Progenitor cell of endocrine pancreas (in vitro differentiated cells): ENCODE measurements at places on chromosomes 16 and 17.

GRCh38 chr17:60817192-60817591 is 139.5 kb downstream of the BCAS3 start:
- no peak for DNase-seq

DNA sequence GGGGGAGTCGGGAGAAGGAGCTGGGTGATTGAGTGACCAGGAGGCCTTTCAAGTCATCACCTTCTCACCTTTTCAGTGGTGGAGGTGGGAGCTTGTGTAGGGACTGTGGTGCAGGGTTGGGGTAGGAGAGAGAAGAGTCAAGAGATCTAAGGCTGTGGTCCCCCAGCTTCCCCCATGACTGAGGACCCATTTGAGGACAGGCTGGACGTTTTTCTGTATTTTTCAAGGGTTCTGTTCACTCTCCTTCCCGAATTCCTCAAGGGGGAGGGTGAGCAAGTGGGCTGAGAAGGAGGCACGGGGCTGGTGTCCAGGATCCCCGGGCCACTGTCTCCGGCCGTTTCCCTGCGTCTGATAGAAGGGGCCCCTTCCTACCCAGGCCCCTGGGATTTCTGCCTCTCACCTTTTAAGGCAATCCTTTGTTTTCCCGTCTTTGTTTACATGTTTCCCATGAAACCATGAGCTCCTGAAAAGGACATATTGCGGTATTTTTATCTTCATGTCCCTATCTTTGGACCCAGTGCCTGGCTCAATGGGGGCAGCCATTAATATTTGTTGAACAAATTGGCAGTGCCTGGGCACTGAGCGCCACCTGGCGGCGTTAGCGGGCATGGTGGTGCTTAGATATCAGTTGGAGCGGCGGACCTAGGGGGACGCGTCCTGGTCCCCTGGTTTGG is 9.2 kb upstream of the CD300A start:
- DNase-seq: peak; percentile 73

- DNase-seq: no peak
Observed at GRCh38 chr17:13209081-13209480, 191.3 kb upstream of the ELAC2 start.

- DNase-seq: no peak
Observed at GRCh38 chr17:3885970-3886369, 6.9 kb downstream of the CAMKK1 start.

DNA sequence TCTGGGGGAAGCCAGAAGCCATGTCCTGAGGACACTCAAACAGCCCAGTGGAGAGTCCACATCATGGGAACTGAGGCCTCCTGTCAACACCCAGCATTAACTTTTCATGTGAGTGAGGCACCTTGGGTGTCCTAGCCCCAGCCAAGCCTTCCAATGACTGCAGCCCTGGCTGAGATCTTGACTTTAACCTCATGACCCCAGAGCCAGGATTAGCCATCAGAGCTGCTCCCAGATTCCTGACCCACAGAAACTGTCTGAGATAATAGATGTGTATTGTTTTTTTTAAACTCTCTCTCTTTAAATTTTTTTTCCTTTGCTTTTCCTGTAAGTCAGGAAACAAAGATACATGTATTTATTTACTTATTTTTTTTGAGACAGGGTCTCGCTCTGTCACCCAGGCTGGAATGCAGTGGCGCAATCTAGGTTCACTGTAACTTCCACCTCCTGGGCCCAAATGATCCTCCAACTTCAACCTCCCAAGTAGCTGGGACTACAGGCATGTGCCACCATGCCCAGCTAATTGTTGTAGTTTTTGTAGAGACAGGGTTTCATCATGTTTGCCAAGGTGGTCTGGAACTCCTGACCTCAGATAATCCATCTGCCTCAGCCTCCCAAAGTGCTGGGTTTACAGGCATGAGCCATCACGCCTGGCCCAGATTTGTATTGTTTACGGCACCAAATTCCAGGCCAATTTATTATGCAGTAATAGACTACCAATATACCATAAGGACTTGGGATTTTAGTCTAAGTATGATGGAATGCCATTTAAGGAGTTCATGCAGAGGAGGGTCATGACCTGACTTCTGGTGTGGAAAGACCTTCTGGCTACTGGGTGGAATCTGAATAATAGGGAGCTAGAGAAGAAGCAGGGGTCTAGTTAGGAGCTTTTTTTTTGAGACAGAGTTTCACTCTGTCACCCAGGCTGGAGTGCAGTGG is 14.0 kb upstream of the TMEM94 start:
- no peak for DNase-seq

- DNase-seq: no peak
Observed at GRCh38 chr16:10683170-10683569, 11.6 kb downstream of the TEKT5 start.

GRCh38 chr16:11147754-11148444 is 108.1 kb downstream of the SOCS1 start:
- no peak for DNase-seq

DNA sequence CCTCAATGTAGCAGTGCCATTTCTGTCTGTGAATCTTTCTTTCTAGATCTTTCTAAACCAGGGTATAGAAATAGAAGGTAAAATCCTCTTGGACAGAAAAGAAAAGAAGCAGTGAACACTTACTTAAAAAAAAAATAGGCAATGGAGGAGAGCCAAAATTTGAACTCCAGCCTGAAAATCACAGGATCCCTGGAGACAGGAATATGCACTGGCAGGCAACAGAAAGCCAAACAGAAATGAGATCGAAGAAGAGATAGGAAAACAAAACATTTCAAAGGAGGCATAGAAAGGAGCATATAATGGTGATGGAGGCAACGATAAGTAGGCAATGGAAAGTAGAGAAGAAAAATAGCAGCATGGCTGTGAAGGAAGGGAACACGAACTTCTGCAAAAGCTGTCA is 253.7 kb upstream of the HSBP1 start:
- DNase-seq: no peak
